HCT116 (cell line): ENCODE measurements at places on chromosomes 13 and 19. TPM values are rescaled to one million over a fixed set of nuclear protein-coding genes. Genes with fewer than 3 reads are reported as not detected.

SH2D3A gene
- total RNA-seq: 75.7 TPM

ANGPTL4 gene
- 54.8 TPM for total RNA-seq

KPTN gene
- total RNA-seq: 23.8 TPM

ZNF490 gene
- 5.8 TPM for total RNA-seq

KLK14 gene
- total RNA-seq: 0.76 TPM

RETN gene
- not detected for total RNA-seq
